ENCODE measurements at places on chromosomes 1 and 21.
A peak's percentile ranks its signal among the peaks of the same experiment; 100 is the strongest.

DNA sequence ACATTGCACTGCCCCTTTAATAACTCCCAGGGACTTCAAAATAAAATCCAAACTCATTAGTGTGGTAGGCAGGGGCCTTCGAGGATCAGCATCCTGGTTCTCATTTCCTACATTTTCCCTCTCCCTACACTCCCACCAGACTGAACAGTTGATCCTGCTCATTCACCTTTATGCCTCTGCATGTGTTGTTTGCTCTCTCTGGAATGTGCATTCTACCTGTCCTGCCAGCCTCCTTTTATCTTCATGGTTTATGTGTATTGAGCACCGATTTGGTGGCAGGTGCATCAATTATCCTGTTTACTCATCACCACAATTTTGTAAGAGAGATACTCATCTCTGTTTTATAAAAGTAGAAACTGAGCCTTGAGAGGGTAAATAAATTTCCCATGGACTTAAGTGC is 125.0 kb downstream of the ADSS2 start:
- no peak for DNase-seq

GRCh38 chr1:59151387-59151761 is 145.5 kb upstream of the FGGY start:
- no peak for DNase-seq

DNA sequence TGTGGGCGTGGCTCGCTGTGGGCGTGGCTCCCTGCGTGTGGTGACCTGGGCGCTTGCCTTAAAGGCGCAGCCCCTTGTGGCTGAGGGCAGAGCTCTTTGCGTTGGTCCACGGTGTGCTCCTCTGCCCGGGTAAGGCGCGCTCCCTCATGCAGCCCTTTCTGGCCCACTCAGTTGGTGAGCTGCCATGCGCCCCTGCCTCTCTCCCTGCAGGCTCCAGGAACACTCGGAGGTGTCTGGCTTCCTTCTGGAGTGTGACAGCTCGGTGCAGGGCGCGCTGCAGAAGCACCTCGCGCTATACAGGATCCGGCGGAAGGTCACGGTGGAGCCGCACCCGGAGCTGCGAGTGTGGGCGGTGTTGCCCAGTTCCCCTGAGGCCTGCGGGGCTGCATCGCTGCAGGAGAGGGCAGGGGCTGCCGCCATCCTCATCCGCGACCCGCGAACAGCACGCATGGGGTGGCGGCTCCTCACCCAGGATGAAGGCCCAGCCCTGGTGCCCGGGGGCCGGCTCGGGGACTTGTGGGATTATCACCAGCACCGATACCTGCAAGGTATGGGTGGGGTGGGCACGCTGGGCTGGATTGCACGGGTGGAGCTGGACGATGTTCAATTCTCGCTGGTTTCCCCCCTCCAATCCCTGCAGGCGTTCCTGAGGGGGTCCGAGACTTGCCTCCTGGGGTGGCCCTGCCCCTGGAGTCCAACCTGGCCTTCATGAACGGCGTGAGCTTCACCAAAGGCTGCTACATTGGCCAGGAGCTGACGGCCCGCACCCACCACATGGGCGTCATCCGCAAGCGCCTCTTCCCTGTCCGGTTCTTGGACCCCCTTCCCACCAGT is 9.1 kb downstream of the IBA57 start:
- no peak for DNase-seq

GRCh38 chr1:4710592-4711415 is 56.4 kb downstream of the AJAP1 start:
- no peak for DNase-seq

GRCh38 chr1:2045468-2046173 is 4.6 kb upstream of the PRKCZ start:
- DNase-seq: no peak

DNA sequence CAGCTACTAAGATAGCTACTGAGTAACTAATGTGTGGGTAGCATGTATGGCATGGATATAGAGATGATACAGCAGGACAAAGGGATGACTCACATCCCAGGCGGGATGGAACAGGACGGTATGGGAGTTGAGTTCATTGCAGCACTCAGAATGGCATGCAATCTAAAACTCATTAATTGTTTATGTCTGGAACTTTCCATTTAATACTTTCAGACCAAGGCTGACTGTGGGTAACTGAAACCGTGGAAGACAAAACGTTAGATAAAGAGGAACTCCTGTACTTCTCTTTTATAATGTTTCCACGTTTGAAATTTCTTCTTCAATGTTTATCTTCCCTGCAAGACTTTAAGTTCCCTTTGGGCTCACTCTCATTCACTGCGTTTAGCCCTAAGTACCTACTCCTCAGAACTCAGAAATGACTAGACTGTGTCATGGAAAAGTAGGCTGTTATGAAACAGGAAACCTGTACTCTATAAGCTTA is 151.9 kb downstream of the MAGI3 start:
- no peak for DNase-seq

DNA sequence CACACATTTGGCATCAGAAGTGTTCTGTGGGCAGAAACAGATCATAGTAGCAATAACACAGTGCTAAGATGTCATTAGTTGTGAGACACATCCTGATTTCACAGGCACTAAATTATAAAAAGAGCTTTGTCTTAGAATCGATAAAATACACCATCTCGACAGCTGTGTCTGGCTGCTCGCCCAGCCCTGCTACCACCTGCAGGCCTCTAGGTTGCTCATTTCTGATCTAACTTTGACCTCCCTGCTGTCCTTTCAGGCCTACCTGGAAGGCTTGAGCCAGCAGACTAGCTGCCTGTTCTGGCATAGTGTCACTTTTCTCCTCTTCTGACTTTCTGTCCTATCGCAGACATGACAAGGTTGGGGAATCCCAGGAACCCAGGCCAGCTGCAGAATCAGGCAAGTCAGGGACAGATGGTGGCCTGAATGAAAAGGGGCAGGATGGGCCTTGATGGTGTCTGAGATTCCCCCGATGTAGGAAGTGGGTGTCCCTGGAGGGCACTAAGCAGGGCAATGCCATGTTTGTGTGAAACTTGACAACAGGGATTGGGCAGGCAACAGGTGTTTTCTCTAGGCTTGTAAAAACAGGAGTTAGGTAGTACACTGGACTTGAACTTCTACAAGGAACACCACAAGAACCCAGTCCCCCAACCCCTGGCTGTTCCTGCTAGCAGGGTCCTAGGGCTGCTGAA is 66.6 kb upstream of the RHOU start:
- DNase-seq: no peak

GRCh38 chr1:230105754-230106625 is 39.0 kb downstream of the GALNT2 start:
- no peak for DNase-seq

GRCh38 chr1:160217481-160218051 is 12.4 kb downstream of the PEA15 start:
- no peak for DNase-seq

GRCh38 chr1:47235806-47236205 is 3.8 kb upstream of the TAL1 start:
- DNase-seq: no peak

DNA sequence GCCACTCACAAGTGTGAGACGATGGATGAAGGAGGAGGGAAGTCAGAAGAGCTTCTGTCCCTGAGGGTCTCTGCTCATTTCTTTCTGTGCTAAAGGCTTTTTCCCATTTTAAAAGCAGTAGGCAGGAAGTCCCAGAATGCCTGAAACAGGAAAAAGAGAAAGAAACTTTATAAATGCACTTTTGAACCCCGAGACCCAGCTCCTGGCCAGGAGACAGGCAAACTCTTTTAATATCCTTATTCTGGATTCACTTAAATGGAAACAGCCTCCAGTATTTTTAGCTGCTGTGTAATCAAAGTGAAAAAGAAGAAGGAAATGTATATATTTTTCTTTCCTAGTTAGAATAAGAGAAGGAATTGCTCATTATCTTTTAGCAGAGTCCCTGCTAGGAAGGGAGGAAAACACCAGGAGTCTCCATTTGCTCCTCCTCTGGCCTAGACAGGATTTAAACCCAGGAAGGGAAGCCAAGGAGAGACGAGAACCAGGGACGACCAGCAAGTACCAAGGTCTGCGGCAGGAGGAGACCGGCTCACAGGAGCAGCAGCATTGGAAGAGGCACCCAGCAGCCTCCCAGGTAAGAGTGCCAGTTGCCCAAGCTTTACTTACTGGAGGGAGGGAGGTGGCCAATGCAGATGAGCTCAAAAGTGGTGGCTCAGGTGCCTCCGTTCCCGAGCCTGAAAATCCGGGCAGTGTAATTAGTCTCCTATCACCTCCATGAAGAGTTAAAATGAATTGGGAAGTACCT is at the start of gene TNN:
Gene TNN (plus strand): TSS at position 472 of the 745 bp plus-strand sequence. CDS start 9,586 bp downstream, outside the sequence.
- DNase-seq: no peak

GRCh38 chr1:161072751-161073449 is 3.2 kb upstream of the ARHGAP30 start:
- no peak for DNase-seq

GRCh38 chr1:161491472-161491871 is 13.8 kb upstream of the FCGR2A start:
- DNase-seq: no peak

- no peak for DNase-seq
These were observed 1.7 kb downstream of the CDC14A start for GRCh38 chr1:100353988-100354387.

- no peak for DNase-seq
These were observed 2.5 kb downstream of the FNDC10 start for GRCh38 chr1:1597275-1597930.

DNA sequence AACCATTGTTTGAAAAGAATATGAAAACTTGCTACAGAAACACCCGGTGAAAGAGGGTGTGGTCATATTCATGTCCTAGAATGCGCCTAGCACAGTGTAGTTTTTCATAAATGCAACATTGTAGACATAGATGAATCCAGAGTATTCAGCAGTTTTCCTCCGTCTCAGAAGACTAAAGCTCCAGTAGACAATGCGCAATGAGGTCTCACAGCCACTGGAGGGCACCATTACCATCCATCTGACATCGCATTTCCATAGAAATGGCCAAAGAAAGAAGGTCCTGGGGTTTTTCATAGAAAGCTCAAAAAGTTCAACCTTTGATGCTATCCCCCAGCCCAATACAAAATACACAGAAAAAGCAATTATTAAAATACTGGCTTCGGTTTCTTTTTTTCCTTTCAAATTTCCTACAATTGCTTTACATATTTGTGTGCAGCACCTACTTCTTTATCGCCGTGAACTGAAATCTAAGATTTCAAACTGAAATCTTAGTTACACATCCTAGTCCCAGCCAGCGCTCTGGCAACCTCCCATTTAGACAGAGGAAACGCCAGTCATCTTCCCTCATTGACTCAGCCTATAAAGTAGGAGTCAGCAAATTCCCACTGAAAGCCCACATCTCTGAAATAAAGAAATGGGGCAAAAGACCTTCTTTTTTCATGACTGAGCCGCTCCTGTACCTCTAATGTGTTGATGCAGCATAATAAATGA is 3.9 kb upstream of the CD58 start:
- no peak for DNase-seq

DNA sequence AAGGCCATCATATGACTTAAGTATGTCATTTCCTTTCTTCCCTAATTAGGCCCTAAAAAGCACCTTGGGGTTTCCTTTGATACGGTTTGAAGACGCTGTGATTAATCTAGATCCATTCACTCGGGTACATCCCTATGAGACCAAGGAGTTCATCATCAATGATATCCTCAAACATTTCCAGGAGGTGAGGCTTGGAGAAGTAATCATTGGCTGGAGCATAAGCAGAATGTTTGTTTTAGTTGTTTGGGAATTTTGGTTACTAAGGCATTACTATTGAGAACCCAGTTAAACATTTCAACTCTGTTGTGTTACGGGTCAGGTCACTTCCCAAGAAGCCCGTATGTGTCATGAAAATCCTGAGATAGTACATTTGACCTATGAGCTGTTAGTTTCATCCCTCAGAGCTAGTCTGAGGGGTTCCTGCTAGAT is 185.2 kb downstream of the VPS13D start:
- DNase-seq: no peak

GRCh38 chr1:111402083-111402482 is 25.5 kb downstream of the OVGP1 start:
- no peak for DNase-seq

- DNase-seq: no peak
These were observed 22.8 kb downstream of the OR10R2 start for GRCh38 chr1:158494796-158495195.

DNA sequence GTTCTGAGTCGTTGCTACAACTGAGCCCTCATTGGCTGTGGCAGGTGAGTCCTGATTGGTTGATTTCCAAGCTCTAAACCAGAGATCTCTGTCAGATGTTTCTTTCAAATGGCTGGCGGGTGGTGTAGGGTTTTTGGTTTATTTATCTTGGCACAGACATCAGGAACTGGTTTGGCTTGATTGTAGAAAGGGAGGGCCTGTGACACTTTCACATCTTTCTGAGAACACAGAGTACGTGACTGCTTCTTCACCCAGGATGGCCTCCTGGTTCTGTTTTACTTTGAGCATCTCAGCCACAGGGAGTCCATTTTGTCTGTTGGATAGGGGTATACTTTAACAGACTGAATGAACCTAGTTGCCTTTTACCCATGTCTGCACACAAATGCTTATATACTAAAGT is 89.4 kb upstream of the GPR52 start:
- no peak for DNase-seq

DNA sequence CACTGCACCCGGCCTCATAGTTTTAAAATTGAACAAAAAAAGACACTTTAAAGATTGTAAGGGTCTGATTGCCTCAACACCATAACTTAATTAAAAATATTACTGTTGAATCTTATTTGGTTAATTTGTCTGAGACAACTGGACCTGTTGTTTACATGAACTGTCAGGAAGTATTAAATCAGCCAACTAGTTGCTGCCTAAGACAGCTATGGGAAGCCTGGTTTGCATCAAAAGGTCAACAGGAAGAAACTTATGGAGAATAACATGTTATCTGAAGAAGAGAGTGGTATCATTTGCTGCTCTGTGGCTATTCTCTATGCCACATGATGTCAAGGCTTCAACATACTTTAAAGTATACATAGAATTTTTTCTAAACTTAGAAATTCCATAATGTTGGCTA is 853.5 kb upstream of the ADAMTS5 start:
- DNase-seq: no peak

DNA sequence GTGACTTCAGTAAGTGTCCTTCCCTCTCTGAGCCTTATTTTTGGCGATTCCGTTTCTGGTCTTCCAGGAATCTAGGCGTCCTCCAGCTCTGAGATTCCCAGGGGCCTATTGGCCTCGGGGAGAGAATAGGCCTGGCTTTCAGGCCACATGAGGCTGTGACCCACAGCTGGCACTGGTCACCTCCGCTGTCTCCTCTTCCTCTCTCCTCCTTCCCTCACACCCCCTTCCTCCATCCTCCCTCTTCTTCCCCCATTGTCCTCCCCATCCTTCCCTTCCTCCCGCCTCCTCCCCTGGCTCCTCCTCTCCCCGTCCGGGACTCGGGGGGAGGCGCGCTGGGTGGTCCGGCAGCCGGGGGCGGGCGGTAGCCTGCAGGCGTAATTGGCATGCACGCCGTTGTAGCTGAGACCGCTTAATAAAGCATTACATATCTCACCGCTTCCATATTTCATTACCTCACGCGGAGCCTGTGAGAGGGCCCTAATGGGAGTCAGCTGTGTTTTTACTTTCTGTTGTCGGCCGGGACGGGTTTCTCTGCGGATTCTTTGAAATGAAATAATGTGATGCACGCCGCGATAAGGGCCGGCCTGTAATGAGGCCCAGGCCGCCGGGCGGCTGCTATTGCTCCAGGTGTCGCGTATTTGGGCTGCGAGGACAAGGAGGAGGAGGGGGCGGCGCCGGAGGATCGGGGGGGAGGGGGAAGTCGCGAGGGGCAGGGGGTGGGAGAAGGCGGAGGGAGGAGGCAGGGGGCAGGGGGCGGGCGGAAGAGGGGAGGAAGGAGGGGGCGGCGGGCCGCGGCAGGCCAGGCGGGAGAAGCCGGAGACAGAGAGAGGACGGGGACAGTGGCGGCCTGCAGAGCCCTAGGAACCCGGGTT is 95.3 kb downstream of the FOXD2 start:
- DNase-seq: peak; percentile 85

GRCh38 chr1:173422456-173422976 is 54.6 kb upstream of the PRDX6 start:
- no peak for DNase-seq
